ENCODE measurements at places on chromosomes 2 and 18. TPM values are rescaled to one million over a fixed set of nuclear protein-coding genes. Genes with fewer than 3 reads are reported as not detected.

Gene TMEM178A
- not detected for total RNA-seq

Gene HOXD3
- not detected for total RNA-seq

Gene PLGLB2
- total RNA-seq = 2.5 TPM

Gene CAVIN2
- total RNA-seq = not detected

Gene PLCD4
- total RNA-seq = 0.74 TPM

Gene ZNF521
- 1.8 TPM for total RNA-seq

Gene KCNG2
- total RNA-seq = not detected

Gene OSBPL6
- 0.33 TPM for total RNA-seq

Gene STAMBP
- total RNA-seq = 40.6 TPM

Gene PARD6G
- total RNA-seq = not detected

Gene ARHGAP28
- not detected for total RNA-seq

Gene MAP3K19
- not detected for total RNA-seq

DNA sequence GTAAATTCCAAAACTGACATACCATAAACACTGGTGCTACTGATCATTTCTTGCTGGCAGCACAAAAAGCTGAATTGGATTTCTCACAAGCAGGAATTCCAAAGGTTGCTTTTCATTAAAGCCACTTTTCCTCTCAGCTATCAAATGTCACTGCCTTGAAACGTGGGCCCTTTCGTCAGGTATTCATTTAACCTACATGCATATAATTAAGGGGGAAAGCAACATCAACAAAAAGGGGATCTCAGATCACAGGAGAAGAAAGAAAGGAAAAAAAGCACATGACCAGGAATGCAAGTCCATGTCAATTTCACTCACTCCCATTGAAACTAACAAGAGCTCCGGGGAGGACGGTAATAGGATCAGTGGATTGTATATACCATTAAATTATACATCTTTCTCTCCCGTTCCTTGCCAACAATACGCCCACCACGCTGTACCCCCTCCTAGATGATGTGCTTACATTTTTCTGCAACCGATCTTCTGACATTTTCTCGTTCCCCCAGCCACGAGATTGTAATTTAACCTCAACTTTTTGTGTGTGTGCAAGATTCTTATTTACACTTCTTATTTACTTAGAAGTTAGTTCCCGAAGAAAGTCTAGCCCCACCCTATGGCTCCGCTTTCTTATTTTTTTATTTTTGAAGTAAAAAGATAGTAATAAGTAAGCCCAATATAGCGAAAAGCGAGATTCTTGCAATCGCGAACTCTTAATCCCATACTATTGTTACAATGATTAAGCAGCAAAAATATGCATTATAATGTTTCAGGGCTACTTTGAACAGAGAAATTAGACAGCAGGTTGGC, 725 bp downstream of the FIGN start:
- no peak for DNase-seq

DNA sequence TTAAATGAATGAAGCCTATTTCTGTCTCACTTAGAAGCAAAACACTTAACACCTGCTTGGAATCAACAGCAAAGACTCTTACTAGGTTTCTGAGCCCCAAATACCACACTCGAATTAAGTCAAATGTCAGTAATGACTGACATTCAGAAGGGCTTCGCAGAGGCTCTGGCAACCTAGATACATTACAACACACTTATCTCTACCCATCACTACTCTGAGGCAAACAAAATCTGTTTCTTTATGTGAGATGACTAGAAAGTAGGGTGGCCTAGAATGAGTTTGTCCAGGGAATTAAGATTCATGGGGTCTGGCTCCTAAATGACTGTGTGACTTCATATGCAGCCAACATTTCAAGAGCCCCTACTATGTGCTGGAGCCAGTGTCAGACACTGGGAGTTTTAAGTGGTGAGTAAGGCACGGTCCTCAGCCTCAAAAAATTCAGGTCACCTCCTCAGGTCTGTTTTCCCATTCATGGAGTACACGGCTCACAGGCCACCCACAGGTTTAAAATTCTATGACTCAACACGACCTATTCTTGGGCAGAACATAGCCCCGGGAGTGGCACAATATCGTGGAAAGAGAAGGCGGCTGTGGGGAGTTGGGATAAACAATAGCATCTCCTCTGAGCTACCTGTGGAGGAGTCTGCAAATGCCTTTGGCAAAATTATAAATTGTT, 150.3 kb upstream of the ZFP36L2 start:
- no peak for DNase-seq

DNA sequence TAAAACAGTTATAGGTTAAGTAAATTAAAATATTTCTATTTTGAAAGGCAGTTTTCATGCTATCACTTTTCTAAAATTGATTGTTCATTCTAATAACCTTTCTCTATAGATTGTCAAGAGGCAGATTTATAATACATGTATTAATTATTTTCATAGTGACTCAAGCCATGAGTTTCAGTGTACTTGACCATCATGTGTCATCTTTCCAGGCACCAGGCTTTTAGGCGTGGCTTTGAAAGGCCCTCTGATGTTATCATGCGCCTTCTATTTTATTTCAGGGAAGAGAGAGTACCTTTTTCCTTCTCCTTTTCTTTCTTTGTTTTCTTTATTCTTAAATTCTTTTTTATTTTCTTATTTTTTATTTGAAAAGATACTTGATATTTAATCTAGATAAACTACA, 128.3 kb upstream of the ETAA1 start:
- no peak for DNase-seq

DNA sequence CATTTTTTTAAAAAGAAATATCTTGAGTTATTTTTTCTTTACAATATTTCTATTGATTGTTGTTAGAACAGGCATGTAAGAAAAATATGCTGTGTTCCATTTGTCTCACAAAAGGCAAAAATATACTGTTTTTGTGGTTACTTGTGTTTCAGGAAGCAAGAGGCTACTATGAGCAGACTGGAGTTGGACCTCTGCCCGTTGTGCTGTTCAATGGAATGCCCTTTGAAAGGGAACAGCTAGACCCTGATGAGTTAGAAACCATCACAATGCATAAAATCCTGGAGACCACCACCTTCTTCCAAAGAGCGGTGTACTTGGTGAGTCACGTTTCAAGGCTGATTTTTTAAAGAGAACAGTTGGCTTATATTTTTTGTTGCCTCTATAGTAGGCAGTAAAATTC, 54.7 kb downstream of the UGGT1 start:
- no peak for DNase-seq

DNA sequence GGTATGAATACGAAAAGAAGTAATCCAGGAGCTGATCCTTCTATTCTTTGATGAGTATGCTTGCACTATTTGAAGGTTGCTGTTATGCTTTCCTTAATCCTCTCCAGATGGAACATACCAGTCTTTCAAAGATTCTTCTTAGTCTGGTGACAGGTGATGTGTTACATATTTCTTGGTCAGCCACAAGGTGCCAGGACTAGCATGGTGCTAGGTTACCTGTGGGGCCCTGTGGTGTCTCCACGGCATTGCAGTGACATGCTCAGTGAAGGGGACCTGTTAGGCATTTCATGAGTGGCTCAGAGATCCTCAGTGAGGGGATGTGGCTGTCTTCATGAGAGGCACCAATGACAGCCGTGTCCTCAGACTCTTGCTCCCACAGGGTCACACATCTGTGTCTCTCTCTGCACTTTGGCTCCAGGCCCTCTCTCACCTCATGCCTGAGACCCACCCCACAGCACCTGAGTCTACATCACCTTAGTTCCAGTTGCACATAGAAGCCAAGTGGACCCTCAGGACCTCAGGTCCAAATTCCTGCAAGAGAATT, 13.1 kb upstream of the RAB31 start:
- no peak for DNase-seq

GRCh38 chr18:13134551-13135401, 83.8 kb upstream of the LDLRAD4 start:
- DNase-seq = no peak

- DNase-seq = no peak
These were observed 1.5 kb downstream of the FHOD3 start for GRCh38 chr18:36299015-36299414.

DNA sequence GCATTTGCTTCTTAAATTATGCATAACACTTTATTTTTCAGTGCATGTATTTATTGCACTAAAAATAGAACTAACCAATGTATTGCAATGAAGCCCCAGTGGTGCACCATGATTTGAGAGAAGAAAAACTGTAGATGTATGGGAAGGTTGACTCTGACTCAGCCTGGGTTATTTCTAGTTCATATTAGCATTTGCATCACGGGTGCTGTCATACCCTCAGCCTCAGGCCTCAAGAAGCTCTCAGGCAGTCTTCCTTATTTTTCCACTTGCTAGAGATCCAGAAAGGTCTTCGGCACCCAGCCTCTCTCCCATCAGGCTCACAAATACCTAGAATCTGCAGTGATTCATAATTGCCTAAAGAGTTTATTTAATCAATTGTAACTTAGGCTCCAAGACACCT, 148.0 kb downstream of the DNER start:
- no peak for DNase-seq

DNA sequence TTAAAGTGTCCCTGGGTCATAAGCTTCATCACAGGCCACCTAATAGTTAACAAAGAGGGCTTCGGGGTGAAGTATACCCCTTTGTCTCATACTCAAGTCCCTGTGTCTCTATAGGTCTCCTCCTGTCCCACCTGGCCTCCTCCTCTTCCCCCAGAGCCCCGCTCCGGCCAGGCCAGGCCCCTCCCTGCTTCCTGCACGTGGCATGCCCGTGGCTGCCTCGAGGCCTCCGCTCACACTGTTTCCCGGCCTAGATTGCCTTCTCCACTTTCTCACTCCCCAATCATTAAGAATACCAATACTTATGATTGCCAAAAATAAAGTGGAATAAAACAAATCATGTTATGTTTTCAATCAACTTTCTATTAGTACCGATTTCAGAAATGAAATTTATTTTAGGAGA, 18.8 kb downstream of the SMYD1 start:
- DNase-seq = no peak

DNA sequence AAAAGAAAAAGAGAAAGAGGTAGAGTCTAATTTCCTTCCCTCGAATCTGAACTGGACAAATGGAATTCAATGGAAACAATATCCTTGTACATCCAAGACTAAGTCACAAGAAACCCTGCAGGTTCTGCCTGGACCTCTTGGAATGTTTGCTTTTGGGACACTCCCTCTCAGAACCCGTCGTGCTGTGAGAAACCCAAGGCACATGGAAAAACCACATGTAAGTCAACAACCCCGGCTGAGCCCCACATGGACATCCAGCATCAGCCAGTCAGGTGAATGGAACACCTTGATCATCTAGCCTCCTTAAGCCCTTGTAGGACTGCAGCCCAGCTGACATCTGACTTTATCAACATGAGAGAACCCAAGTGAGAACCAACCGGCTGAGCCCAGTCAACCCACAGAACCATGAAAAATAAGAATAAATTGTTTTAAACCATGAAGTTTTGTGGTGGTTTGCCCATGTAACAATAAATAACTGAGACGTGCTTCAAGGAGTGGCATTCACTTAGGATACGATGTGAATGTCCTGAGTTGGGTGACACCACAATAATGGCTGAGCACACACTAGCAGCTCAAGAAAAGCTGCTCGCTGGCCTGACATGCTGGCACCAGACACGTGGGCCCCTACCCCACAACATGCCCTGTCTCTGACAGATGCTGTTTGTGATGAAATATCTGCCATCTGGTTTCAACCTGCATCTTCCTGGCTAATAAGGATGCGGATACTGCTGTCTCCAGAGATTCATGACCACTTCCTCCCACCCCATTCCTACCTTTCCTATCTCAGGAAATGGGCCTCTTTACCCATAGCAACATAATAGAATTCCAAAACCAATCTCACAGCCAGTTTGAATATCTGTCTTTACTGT, 28.8 kb downstream of the PKDCC start:
- DNase-seq = no peak

DNA sequence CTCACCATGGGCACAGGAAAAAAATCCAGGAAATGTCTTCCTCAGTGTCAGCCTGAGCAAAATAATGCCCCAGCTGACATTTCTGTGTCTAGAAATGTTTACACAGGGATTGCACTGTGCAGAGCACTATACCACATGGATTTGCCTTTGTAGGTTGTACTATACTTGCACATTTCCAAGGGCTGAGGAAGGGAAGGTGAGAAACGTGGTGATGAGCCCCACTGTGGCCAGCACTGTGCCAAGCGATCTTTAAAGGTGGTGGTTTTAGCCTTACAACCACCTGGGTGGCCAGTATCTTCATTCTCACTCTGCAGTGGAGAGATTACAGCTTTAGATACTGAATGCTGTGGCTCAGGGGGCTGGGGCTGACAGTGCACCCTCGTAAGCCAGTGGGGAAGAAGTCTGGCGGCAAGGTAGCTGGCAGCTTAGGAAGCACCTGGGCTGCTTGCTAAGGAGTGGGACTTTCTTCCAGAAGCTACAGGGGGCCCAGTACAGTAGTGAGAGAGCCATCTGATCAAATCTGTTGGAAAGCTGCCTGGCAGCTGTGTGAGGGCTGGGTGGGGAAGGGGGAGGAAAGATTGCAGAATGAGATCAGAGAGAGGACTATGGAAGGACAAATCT, 81.4 kb upstream of the MSH2 start:
- peak; percentile 13 for DNase-seq

- no peak for DNase-seq
These were observed 17.7 kb upstream of the CCDC93 start for GRCh38 chr2:118031566-118031965.

DNA sequence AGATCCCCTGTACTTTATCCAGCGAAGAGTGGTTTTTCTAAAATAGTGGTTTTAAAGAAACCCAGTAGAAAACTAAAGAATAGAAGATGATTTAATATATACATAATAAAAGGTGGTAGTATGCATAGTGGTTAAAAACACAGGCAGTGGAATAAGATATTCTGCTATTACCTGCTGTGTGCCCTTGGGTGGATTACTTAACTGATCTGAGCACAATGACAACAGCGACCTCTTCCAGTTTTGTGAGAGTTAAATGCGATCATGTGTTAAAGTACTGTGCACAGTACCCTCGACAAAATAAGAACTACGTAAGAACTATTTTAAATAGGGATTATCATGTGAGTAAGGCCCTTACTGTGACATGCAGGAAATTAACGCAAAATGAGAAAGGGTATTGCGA, 30.0 kb upstream of the CHMP1B start:
- DNase-seq = no peak

- no peak for DNase-seq
These were observed 94.7 kb upstream of the SP3 start for GRCh38 chr2:174059884-174060244.

DNA sequence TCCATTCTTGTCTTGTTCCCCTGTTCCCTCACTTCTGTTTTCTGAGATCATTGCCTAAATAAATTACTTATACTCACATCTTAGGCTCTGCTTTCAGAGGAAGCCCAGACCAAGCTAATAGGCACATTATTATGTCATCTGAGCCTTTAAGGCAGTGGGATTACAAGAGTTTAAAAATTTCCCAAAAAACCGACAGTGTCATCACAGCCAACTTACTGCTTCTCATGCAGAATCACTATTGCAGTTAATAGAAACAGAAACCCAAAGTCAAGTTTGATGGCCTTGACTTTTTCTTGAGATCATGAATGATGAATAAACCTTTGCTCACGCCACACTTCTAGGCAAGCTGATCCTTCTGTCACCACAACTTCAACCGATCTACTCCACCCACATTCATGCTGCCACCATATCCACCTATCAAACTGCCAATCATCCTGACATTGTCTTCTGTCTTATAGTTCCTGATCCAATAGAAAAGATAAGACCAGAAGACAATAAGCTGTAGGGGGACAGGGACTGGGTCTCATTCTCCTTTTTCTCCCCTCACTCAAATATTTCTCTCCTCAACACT, 142.7 kb upstream of the CREB1 start:
- DNase-seq = no peak
